ENCODE measurements at places on chromosomes 1 and 21.
A peak's percentile ranks its signal among the peaks of the same experiment; 100 is the strongest.

DNA sequence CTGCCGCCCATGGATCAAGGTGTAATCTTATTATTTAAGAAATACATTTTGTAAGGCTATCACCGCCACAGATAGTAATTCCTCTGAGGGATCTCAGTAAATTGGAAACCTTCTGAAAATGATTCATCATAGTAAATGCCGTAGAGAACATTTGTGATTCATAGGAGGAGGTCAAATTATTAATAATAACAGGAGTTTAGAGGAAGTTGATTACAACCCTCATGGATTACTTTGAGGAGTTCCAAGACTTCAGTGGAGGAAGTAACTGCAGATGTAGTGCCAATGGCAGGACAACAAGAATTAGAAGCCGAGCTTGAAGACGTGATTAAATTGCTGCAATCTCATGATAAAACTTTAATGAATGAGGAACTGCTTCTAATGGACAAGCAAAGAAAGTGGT, 280.1 kb downstream of the PTPRC start:
- no peak for DNase-seq

GRCh38 chr1:115426231-115426771, 88.3 kb upstream of the NGF start:
- no peak for DNase-seq

DNA sequence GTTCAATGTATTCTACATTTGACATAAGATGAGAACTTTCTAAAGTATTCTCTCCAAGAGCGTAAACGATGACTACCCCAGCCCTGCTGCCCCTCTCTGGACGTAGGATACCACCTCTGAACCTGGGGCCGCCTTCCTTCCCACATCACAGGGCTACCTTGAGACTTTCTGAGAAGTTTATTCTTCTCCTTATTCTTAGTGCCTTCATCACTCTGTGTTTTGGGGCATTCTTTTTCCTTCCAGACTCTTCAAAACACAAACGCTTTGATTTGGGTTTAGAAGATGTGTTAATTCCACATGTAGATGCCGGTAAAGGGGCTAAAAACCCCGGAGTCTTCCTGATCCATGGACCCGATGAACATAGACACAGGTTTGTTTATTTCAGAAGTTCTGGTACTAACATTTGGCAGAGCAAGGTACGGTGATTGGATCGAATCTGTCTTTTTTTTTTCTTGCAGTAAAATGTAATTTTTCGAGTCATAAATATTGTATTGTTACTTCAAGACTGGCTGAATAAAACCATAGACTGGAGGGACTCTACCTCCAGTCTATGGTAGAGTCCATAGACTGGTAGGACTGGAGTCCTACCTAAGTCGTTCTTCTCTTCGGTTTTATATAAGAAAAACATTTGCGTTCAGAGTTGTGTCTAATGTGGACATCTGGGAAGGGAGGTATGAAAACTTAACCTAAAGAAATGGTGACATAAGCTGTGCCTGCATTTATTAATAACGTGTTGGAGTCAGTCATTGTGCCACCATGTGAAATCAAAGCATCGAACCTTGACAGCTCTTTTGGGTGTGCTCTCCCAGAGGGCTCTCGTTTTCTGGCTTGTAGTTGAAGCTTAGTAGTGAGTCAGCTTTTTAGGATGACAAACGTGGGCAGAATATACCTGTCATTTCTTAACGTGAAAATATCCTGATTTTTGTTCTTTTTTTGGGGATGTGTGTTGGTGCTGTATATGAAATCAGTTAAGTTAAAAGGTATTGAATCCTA, 1.2 kb downstream of the MAN1A2 start:
- DNase-seq: no peak

GRCh38 chr1:20279509-20279908, 11.2 kb upstream of the VWA5B1 start:
- no peak for DNase-seq

- DNase-seq: no peak
These were observed 347.2 kb upstream of the ZRANB2 start for GRCh38 chr1:71428029-71428428.

DNA sequence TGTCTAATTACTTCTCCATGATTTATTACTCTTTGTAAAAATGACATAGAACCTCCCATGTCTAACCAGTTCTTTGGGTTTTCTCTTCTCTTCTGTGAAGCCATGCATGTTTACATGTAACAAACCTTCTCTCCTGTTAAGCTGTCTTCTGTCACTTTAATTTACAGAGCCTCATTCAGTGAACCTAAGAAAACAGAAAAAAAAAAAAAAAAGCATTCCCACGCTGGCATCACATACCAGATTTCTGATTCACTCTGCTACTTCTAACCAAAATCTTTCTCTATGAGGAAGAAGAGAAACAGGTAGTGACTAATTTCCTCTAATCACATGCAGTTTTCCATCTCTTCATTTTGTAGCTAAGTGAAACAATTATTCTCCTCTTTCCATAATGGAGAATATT, 141.4 kb upstream of the CXADR start:
- DNase-seq: no peak

GRCh38 chr1:16082283-16083038, 9.0 kb upstream of the FAM131C start:
- peak; percentile 14 for DNase-seq

- no peak for DNase-seq
These were observed 250.9 kb upstream of the SGIP1 start for GRCh38 chr1:66282891-66283621.

GRCh38 chr1:169914531-169914930, 20.8 kb upstream of the SCYL3 start:
- DNase-seq: no peak

DNA sequence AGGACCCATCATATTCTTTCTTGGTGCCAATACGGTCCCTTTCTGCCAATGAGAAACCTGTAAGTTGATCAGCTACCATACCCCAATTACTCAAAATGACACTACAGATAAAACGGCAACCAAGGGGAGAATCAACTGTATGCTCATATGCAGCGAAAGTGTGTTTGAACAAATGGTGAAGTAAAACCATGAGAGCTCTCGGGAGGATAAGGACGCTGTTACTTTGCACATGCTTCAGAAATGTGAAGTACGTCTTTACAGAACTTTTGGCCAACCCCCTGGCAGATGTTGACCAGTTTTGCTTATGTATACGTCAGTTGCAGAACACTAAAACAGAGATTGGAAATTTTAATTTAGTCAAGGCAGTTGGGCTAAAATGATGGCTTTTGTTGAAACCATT, 79.6 kb downstream of the PROX1 start:
- no peak for DNase-seq

- no peak for DNase-seq
These were observed 68.8 kb upstream of the ST6GALNAC3 start for GRCh38 chr1:76005765-76006164.

DNA sequence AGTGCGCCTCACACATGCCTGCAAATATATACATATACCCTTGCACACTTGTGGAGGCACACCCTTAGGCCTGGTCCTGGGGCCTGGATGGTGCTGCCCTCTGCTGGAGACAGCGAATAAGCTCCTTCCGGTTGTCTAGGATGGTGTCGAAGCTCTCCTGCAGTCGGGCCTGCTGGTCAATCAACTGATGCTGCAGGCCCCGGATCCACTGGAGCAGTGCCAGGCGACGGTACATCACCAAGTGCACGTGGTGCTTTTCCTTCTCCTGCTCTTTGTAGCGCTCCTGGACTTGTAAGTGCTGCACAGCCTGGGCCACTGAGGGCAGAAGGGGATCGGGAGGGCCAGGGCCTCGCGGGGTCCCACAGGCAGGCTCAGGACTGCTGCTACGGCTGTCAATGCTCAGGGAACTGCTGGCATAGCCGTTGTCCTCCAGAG, 3.1 kb downstream of the C1orf216 start:
- DNase-seq: peak; percentile 52

DNA sequence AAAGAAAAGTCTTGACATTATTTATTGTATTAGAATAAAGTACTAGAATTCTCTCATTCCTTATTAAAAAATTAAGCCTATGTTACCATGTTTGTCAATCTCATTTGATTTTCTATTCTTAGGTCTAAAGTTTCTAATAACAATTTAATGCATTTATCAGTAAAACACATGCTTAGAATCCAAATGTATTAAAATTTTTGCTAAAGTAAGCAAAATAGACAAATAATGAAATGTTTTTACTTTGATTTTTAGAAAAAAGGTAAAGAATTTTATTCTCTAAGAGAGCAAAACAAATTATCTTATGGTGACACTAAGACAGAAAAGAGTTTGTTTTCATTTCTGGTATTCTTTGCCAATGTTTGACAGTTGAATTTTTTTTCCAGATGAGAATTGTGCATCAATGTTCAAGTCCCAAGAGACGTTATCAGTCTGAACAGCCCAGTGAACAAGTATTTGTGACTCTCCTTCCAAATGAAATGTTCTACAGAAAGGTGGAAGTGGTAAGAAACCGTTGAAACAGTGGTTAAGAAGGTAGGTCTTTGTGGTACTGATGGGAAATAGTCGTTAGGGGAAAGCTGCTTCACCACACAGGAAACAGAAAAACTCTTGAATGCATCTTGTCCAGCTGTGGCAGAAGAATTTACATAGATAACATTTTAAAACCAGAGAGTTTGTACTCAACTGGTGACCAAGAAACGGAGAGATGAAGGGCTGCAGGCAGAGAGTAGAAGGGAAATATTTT, 402.5 kb downstream of the PTPRC start:
- no peak for DNase-seq

- DNase-seq: no peak
These were observed 1.7 kb downstream of the WASF2 start for GRCh38 chr1:27487966-27488884.

DNA sequence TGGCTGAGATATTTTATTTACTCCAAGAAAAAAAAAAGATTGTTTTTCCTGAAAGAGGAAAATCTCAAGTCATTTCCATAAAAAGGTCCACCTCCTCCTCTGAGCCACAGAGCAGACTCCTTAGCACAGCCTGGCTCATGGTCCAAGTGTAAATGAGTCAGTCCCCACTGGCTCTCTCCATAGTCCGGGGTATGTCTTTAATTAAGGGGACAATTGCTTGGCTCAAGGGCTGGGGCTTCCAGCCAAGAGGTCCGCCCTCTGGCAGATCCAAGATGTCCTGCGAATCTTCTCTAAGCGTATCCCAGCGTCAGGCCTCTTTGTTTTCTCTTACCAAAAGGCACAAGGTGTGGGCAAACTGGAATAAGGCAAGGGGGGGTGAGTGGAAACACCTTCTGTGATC, 33.3 kb downstream of the FOXD2 start:
- DNase-seq: no peak

DNA sequence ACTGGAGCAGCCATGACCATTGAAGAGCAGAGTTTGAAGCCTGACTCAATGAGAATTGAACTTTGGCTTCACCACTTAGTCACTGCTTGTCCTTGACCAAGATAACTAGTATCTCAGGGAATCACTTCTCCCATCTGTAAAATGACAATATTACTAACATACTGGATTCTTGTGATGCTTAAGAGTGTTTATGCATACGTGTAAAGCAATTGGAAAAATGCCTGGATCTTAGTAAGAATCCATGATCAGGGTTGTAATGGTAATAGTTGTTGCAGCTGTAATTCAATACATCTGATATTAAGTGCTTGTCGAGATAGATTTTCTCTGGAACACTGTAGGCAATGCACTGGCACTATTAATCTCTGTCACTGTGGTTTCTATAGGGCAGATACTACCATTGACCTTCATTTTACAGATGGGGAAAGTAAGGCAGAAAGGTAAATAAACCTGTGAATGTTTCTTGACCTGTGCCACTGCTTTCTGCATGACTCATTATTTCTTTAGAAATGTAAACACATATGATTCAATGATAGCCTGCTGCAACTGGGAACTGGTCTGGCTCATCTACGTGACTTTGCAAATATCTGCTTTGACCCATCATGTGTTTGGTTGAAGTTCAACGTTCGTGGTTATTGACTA, 662.5 kb downstream of the PLA2G4A start:
- DNase-seq: no peak

GRCh38 chr1:32929366-32929765, 28.2 kb upstream of the TMEM54 start:
- DNase-seq: no peak

DNA sequence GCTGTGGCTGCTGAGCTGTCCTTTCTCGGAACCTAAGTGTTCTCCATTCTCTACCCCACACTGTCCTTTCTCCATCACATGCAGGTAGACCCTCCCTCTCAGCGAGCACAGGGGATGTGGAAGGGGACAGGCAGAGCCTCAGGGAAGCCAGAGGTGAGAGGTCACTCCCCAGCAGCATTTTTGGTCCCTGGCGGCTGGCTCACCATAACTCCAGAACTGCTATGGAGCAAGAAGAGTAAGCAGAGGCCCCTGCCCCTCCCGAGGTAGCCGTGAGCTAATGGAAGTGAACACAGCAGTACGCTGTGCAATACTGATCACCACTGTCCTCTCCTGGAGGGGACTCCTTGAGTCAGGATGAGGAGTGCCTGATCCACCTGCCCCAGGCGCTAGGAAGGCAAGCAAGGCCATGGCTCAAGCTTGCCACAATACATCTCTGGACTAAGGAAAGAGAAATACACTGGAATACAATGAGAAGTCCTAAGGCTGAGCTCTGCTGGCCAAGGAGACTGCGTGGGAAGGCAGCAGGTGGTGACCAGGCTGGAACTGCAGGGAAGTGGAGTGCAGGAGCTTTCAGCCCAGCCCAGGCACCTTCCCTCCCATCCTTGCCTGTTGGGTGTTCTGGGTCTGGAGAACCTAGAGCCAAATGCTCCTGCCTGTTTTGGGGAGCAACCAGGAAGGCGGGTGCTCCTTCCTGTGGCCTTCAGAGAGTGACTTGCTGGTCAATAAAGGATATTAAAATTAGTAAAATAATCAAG, 96.2 kb downstream of the LAMC2 start:
- DNase-seq: no peak

GRCh38 chr1:67754526-67754920, 69.5 kb downstream of the GADD45A start:
- no peak for DNase-seq

GRCh38 chr1:170219163-170219562, 73.4 kb downstream of the NTMT2 start:
- no peak for DNase-seq
